Suppressor macrophage treated with lipopolysaccharide for 4 hours (primary cell): ENCODE measurements at places on chromosomes 7 and 10.

DNA sequence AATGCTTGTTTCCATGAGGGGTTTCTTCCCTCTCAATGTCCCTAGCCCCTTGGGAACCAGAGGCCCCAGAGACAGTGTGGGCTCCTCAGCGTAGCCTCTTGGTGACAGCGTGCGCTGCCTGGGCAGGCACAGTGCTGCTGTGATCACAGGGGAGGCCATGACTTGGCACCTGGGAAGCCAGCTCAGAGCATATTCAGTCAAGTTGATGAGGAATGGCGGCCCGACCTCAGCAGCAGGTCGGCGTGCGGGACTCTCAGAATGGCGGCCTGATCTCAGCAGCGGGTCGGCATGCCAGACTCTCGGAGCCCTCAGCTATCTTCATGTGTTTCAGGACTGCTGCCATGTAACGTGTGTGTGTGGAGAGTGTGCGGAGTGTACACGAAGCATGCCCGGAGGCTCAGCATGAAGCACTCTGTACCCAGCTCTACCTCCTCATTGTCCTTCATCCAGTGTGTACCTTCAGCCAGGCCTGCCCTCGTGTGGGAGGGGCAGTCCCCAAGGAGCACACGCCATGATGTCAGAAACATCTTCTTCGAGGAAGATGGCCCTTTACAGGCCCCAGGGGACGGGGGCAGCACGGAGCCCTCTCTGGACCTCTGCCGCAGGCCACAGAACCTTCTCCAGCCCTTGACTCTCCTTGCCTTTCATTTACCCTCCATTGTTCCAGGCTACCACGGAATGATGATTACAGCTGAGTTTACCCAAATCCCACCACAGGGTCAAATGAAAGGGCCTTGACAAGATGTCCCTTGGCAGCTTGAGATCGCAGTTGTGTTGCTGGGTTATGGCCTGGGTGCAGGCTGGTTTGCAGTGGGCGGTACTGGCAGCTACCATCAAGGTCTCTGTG is 130.4 kb downstream of the SMURF1 start:
- no peak for DNase-seq

DNA sequence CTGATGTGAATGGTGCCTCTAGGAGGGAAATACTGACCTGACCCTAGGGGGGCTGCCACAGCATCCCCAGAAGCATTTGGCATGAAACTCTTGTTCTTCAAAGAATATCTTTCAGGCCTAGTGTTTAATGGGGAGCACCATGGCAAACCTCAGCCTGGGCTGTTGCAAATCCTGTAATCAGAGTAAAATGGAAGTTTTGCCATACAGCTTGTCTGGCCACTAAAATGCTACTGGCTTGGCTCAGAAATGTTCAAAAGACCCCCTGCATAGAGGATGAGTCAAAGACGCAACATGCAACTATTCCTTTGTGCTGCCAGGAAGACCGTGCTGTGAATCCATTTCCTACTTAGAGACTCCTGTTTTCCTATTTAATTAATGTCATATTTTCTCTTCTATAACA is 26.7 kb downstream of the HECW1 start:
- no peak for DNase-seq

GRCh38 chr7:55723621-55723941 is 139.0 kb downstream of the SEPTIN14 start:
- no peak for DNase-seq

DNA sequence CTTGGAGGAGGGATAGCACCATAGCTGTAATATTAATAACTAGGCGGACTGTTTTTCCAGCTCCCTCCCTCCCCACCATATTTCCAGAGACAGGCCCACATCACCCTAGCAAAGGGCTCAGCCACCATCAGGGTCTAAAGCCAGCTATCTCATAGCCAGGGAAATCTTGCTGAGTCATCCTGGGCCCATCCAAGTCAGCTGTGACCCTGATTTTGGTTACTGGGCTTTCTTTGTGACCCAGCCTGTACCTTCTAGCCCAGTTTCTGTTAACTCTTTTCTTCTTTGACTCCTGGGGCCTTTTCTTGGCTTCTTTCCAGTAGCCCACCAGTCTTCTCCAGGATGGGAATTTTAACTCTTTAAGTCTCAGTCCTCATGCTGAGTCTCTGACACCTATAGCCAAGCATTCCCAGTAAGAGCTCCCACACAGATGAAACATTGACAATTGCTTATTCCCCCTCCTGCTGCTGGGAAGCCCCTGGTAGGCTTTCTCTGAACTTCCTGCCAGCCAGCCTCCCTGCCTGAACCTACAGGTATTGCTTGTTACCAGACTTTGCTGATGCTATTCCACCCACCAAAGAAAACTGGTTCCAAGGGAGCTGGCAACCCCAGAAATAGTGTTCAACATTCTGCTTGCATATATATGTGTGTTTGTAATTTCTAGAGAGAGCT is 34.8 kb upstream of the ADO start:
- no peak for DNase-seq

DNA sequence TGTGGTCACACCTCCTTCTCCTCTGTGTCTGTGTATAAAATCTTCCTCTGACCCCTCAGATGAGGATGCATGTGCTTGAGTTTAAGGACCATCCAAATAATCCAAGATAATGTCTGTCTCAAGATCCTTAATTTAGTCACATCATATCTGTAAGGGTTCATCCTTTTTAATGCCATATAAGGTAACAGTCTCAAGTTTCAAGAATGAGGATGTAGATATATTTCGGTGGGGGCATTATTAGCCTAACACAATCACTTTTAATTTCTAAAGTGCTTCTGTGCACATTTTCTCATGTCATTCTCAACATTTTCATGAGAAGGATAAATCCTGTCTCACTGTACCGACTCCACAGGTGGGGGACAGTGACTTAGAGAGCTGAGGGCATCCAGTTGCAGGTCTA is 235.3 kb downstream of the BUB3 start:
- no peak for DNase-seq

GRCh38 chr7:86953653-86954336 is 105.7 kb downstream of the ELAPOR2 start:
- no peak for DNase-seq

GRCh38 chr7:88522771-88523293 is 216.1 kb upstream of the STEAP4 start:
- no peak for DNase-seq
